HuH-7.5 (cell line): ENCODE measurements at places on chromosomes 16 and 17.

GRCh38 chr16:17328932-17329331 lies 141.8 kb downstream of the XYLT1 start:
- no peak for DNase-seq

- DNase-seq, result no peak
Measured at GRCh38 chr16:64864232-64864809, 257.5 kb downstream of the CDH11 start.

- no peak for DNase-seq
Measured at GRCh38 chr17:51263006-51263405, 2.7 kb downstream of the UTP18 start.

GRCh38 chr17:58998871-58999270 lies 107.8 kb downstream of the TRIM37 start:
- no peak for DNase-seq

- DNase-seq, result no peak
Measured at GRCh38 chr17:77833769-77834168, 124.7 kb upstream of the TNRC6C start.
